PC-3 (cell line): ENCODE measurements at places on chromosomes 2 and 18. TPM values are rescaled to one million over a fixed set of nuclear protein-coding genes. Genes with fewer than 3 reads are reported as not detected.

DNA sequence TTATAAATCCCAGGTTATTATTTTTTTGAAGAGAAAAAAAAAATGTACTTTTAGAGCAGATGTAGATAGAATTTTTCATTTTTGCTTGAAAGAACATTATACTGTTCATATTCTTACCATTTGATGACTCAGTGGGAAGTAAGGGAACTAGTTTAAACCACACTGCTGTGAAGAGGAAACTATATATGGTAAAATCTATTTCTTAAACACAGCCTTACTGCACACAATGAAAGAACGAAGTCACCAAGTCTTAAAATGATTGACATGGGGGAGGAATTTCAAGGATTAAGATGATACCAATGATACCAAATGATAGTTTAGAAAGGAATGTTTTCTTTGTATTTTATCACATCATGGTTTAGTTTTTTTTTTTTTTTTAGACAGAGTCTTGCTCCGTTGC lies 5.0 kb downstream of the ACTR2 start:
- peaks cover 13% of the 10 kb centered on the region; the same call in 1 of the 2 replicates for H3K36me3 ChIP-seq
- no peak overlapping the region for H3K4me3 ChIP-seq
- H3K4me1 ChIP-seq: peaks cover 34% of the 10 kb centered on the region
- peak; percentile 69 for DNase-seq
- H3K27ac ChIP-seq: peak overlapping the region; percentile 42; the same call in 1 of the 2 replicates
- H3K27me3 ChIP-seq: no peaks in the 10 kb centered on the region

The ZSWIM2 gene
- total RNA-seq: not detected in 2 replicates

DNA sequence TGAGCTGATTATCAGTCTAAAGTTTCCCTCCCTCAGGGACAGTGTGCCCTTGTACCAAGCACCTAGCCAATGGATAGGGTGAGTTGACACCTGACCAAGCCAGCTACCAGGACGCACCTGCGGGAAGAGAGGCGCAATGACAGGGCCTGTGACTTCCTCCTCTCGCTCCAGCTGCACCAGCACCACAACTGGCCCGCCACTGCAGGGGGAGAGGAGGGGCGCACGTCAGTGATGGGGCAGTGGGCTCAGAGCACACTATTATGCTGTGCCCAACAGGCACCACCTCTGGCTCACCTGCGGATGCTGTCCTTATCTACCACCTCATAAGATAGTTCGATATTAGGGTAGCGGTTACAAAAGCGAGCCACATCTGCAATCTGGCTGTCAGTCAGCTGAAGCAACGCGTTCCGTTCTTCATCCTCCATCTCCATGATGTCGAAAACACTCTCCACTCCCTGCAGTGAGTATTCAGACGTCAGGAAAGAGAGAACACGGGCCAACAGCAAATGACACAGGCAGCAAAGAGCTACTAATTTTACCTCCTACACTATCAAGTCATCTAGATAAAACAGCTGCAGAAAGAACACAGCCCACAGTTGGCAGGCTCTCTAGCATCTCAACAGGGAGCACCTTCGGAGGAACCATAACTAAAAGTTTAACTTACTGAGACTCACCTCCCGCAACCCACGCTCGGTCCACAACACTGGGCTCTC lies 10.9 kb downstream of the CIAO1 start:
- H3K27me3 ChIP-seq: no peaks in the 10 kb centered on the region
- no peaks in the 10 kb centered on the region for H3K4me1 ChIP-seq

DNA sequence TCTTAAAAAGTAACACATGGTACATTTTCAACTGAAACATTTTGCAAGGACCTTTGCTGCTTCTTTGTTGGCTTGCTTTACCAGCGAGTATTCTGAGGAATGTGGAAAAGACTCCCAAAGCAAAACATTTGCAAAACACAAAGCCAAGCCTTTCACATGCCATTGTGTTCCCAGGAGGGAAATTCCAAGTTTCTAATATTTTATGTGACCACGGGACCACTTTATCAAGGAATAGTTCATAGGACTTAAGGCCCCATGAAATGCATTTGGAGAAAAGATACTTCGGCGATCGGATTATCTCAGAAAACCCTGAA lies 26.2 kb downstream of the CYP27C1 start:
- no peaks in the 10 kb centered on the region for H3K27me3 ChIP-seq
- H3K4me3 ChIP-seq: no peak overlapping the region
- no peaks in the 10 kb centered on the region for H3K4me1 ChIP-seq
- H3K27ac ChIP-seq: no peak overlapping the region
- DNase-seq: no peak
- no peaks in the 10 kb centered on the region for H3K36me3 ChIP-seq

The KLHL41 gene
- 0.07 and 0.12 TPM in 2 replicates for total RNA-seq

DNA sequence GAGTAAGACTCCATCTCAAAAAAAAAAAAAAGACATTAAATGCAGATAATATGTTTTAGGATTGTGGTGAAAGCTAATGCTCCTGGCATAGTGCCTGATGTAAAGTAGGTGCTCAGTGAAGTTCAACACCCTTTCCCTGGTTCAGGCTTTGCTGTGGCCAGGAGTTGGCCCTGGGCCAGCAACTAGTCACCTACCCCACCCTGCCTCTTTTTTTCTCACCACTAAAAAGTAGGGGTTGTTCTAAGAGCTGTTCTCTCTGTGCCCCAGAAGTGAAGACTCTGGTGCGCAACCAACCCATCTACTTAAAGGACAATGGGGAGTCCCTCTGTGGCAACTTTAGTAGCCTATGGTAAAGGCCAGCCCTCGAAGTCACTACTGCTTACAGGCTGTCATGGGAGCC lies 75.9 kb downstream of the DNMT3A start:
- DNase-seq: no peak
- H3K27ac ChIP-seq: no peak overlapping the region
- no peak overlapping the region for H3K4me3 ChIP-seq
- H3K4me1 ChIP-seq: no peaks in the 10 kb centered on the region

The CEBPZ gene
- 39.8 and 40.7 TPM in 2 replicates for total RNA-seq

DNA sequence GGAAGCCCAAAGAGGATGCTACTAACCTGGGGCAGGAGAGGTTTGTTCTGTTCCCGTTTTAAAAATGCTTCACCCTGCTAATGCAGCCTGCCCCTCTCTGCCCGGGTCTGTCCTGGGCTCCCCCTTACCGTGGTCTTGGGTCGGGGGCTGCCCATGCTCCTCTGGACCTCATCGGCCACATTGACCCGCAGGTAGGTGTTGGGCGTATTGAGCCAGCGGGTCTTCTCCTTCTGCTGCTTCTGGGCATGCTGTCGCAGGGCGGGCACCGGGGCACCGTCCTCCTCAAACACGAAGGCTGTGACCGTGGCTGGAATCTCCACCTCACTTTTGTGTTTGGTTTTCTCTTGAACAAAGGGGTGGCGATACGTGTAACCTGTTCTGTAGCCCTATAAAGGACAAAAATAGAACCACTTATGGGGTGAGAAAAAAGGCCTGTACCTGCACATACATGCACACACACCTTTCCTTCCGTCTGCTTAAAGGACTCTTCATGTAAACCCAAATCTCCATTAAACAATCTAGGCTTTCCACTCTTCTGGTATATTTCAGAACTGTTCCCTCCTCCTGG lies 89.3 kb downstream of the ADD2 start:
- peaks cover 71% of the 10 kb centered on the region for H3K27me3 ChIP-seq
- H3K4me1 ChIP-seq: no peaks in the 10 kb centered on the region
- H3K4me3 ChIP-seq: no peak overlapping the region
- DNase-seq: no peak

DNA sequence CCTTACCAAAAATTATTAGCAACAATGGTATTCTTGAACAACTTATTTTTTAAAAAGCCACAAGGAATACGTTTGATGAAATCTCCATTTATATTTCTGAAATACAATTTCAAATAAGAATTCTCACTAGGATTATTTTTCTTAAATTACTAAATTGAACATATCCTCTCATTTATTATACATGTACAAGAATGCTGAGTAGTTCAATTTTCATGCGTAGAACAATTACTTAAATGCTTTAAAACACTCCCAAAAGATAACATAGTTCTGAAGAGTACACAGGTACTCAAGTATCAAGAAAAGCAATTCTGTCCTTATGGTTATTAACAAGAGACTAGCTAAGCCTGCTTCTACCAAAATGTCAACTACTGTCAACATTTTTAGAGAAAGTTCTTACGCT lies 268.1 kb downstream of the ZNF385B start:
- no peaks in the 10 kb centered on the region for H3K36me3 ChIP-seq

DNA sequence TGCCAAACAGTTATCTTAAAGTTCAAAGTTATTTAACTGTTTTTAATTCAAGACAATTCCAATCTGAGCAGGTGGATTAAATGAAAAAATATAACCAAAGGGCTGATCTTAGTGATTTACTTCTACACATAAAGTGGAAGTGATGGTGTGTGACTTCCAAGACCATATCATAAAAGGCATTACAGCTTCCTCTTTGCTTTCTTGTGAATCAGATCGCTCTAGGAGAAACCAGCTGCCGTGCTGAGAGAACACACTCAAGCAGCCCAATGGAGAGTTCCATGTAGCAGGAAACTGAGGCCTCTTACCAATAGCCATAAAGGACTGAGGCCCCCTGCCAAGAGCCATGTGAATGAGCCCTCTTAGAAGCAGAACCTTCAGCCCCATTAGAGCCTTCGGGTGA lies 197.4 kb downstream of the NBAS start:
- no peaks in the 10 kb centered on the region for H3K27me3 ChIP-seq
- no peaks in the 10 kb centered on the region for H3K36me3 ChIP-seq
- H3K4me3 ChIP-seq: no peak overlapping the region

DNA sequence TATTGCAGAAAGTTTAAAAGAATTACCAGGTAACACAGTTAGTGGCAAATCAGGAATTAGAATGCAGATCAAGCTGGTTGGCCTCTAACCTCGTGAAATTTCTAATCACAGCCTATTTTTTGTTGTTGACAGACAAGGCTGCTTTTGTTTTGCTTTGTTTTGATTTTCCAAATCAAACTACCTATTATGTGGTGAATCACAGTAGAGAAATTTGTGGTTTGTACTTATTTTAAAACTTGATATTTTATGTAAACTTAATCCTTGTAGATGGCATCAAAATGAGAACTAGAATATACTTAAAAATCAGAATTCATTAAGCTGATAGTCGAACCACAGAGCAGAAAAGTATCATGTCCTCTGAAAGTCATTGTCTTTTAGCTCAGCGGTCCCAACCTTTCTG lies 258.1 kb downstream of the CTNNA2 start:
- H3K4me3 ChIP-seq: no peak overlapping the region
- DNase-seq: no peak
- no peaks in the 10 kb centered on the region for H3K36me3 ChIP-seq
- H3K27me3 ChIP-seq: no peaks in the 10 kb centered on the region
- H3K27ac ChIP-seq: no peak overlapping the region

DNA sequence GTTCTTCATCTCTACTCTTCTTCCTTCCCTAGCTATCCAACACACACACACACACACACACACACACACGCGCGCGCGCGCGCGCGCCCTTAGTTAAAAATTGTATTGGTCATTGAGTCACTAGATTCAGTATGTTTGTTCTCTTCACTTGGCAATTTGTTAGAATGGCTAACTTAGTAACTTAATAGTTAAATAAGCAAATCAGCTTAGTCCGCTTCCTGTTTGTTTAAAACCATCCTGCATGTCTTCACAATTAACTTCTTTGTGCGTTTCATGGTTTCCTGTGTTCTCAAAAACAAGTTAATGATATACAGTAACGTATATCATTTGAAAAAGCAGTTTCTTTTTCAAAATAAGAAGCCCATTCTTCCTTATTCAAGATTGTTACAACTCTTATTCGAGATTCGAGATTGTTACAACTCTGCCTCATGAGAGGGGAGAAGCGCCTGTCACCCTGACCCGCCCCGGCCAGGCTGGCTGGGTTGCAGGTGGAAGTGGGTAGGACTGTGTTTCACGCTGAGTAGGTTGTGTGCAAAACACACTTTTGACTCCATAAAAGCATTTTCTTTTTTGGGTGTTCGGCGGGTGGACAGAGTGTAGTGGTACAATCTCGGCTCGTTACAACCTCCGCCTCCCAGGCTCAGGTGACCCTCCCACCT lies 9.5 kb upstream of the CNNM3 start:
- H3K27ac ChIP-seq: no peak overlapping the region
- H3K27me3 ChIP-seq: no peaks in the 10 kb centered on the region
- DNase-seq: no peak
- H3K36me3 ChIP-seq: peaks cover 2% of the 10 kb centered on the region; the same call in 1 of the 2 replicates
- no peak overlapping the region for H3K4me3 ChIP-seq

GRCh38 chr2:106163948-106164545 lies 30.1 kb downstream of the UXS1 start:
- no peak overlapping the region for H3K4me3 ChIP-seq
- peaks cover 11% of the 10 kb centered on the region; the same call in 1 of the 2 replicates for H3K36me3 ChIP-seq

DNA sequence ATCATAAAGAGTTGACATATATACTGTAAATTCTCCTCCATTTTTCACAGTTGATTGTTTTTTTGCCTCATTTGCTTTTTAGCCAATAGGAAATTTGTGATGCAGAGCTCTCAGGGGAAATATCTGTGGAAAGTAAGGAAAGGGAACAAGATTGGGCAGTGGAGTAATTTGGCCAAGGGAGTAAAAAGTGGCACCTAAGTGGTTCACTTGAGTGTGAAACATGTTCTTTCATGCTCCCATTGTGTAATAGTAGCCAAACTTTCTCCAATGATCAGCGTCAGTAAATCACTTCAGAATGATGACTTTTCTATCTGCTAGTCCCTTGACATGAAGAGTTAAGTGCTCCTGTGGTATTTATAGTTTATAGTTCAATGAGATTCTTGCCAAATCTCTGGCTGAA lies 141.9 kb upstream of the KCNJ3 start:
- H3K4me1 ChIP-seq: no peaks in the 10 kb centered on the region
- no peaks in the 10 kb centered on the region for H3K36me3 ChIP-seq
- no peak for DNase-seq
- H3K27me3 ChIP-seq: no peaks in the 10 kb centered on the region
- H3K27ac ChIP-seq: no peak overlapping the region

The EGR4 gene
- not detected in 2 replicates for total RNA-seq

- no peaks in the 10 kb centered on the region for H3K4me1 ChIP-seq
- H3K27me3 ChIP-seq: peaks cover 33% of the 10 kb centered on the region
- no peak overlapping the region for H3K4me3 ChIP-seq
- no peak overlapping the region for H3K27ac ChIP-seq
- H3K36me3 ChIP-seq: no peaks in the 10 kb centered on the region
Measured at GRCh38 chr2:75846683-75847190, 136.0 kb upstream of the GCFC2 start.

The CCDC74B gene
- 8.6 and 9.8 TPM in 2 replicates for total RNA-seq

GRCh38 chr2:53087874-53088461 lies 679.6 kb upstream of the CHAC2 start:
- H3K27me3 ChIP-seq: no peaks in the 10 kb centered on the region
- H3K4me3 ChIP-seq: no peak overlapping the region

GRCh38 chr2:238226698-238227586 lies 12.9 kb downstream of the HES6 start:
- no peak overlapping the region for H3K27ac ChIP-seq
- no peak for DNase-seq
- H3K4me3 ChIP-seq: no peak overlapping the region
- no peaks in the 10 kb centered on the region for H3K4me1 ChIP-seq

DNA sequence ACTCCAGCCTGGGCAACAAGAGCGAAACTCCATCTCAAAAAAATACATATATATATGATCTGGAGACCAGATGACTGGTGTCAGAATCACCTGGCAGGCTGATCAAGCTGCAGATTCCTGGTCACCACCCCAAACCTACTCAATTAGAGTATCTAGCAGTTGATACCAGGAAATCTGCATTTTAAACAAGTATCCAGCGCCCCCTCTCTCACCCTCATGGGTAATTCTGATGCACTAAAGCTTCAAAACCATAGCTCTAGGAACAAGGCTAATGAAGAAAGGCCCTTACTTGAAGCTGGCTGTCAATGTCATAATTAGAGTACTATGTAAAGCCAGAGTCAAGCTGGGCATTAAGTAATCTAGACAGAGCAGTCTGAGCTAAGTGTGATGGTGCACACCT lies 25.0 kb upstream of the PCBP1 start:
- H3K4me1 ChIP-seq: no peaks in the 10 kb centered on the region
- H3K4me3 ChIP-seq: no peak overlapping the region
- H3K36me3 ChIP-seq: peaks cover 9% of the 10 kb centered on the region; the same call in 1 of the 2 replicates
- no peaks in the 10 kb centered on the region for H3K27me3 ChIP-seq
- H3K27ac ChIP-seq: no peak overlapping the region
- no peak for DNase-seq
